ENCODE measurements at places on chromosomes 7 and 10.

- DNase-seq, result peak; percentile 68
Measured at GRCh38 chr7:48109848-48110663, 21.0 kb downstream of the UPP1 start.

DNA sequence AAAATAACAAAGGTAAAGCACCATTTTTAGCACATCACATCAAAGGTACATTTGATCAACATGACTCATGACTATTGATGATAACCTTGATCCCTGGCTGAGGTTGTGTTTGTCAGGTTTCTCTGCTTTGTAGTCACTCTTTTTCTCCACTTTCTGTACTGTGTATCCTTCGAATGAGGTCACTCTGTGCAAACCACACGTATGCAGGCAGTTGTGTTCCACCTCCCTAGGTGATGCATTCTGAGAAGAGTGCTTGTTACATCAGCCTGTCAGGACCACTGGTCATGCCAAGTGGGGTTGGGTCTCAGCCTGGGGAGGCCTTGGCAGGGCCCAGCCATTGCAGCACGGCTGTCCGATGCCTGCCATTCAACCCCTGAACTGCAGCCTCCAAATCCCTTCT lies 62.8 kb upstream of the GJD4 start:
- DNase-seq, result no peak

DNA sequence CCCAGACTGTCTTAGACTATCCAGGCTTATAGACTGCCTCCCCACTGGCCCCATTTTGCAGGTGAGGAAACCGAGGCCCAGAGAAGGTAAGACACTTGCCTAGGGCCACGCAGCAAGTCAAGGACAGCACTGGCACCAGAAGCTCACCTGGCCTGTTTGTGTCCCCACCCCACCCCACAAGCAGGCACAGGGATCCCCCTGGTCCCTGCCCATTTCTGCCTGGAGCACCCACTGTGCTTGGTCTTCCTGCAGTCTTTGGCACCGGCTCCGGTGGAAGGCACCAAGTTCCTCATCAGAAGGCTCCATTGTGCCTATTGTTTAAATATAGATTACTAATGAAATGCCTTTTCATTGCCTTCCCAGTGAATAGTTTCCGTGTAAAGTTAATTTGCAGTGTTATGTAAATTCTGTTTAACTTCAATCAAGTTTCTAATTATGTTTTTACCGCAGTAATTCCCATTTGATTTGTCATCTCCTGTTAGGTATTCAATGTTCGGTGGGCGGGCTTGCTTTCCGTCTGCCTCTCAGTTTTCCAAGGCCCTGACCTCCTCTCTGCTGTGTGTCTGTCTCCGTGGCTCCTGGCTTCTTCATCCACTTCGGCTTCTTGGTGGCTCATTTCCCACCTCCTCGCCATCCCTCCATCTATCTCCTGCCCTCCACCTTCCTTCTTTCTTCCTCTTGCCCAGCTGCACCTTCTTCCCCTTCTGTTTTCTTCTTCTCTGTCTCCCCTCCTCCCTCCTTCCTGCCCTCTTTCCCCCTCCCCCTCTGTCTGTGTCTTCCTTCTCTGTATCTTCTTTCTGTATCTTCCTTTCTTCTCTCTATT lies 75.8 kb downstream of the ZMIZ1 start:
- no peak for DNase-seq

- no peak for DNase-seq
Measured at GRCh38 chr7:134662871-134663205, 16.2 kb downstream of the BPGM start.

DNA sequence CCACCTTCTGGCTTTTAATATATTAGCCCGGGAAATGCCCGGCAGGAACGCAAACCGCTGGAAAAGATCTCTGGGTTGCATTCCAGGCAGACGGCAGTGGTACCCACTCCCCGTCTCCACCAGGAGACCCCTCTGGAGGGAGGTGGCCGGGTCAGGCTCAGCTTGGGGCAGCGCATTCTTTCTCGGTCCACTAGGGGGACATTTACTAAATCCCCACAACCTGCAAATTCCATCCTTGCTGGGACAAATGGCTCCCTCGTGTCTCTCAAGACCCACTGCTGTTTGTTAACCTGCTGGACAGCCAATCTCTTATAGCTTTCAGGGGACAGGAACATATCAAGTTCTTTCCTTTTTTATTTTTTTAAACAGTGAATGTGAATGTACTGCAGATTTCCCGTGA lies 45.8 kb upstream of the CARD11 start:
- DNase-seq, result no peak

GRCh38 chr10:9043466-9043865 lies 989.0 kb downstream of the GATA3 start:
- no peak for DNase-seq

- DNase-seq, result no peak
Measured at GRCh38 chr7:130351791-130352090, 7.1 kb downstream of the CPA5 start.

DNA sequence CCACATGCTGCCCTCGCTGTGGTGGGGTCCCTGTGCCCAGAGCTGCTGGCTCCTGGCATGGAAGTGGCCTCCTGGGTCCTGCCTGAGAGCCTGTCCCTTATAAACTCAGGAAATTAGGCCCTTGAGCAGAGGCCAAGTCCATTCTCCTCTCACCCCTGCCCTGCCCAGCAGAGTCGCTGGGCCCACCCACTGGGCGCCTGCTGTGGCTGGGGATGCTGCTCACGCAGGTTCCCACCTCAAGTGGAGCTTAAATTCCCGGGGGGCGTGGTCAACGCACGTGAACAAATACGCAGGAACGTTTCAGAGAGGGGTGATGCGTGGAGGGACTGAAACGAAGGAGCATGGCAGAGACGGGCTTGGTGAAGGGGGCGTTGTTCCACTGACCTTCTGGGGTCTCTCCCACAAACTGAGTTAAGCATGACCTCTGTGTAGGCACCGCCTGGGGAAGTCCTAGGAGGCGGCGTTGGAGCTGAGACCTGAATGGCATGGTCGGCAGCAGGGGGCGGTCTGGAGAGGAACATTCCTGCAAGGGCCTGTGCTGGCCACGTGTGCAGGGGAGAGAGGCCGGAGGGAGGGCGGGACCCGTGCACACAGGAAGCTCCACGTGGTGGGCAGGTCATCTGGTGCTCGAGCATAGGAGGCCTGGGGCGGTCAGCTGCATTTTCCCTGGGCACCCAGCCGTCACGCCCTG lies 27.9 kb downstream of the FAM20C start:
- DNase-seq, result no peak

- no peak for DNase-seq
Measured at GRCh38 chr10:34649385-34649784, 165.7 kb downstream of the PARD3 start.

DNA sequence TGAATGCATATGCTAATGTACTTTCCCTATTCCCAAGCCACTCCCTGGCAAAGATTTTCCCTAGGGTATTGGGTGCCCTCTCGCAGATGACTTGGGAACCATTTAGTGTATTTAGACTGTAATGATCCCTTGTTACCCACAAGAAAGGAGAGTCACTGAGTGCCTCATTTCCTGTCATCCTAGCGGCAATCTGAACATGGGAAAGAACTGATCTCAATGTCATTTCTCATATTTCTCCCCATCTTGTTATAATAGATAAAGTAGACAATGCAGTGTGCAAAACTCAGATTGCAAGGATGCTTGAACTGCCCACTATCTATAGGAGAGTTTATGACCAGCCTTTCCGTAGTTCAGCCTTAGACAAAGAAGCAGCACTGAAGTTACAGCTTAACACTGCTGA lies 123.3 kb downstream of the MICU1 start:
- no peak for DNase-seq

DNA sequence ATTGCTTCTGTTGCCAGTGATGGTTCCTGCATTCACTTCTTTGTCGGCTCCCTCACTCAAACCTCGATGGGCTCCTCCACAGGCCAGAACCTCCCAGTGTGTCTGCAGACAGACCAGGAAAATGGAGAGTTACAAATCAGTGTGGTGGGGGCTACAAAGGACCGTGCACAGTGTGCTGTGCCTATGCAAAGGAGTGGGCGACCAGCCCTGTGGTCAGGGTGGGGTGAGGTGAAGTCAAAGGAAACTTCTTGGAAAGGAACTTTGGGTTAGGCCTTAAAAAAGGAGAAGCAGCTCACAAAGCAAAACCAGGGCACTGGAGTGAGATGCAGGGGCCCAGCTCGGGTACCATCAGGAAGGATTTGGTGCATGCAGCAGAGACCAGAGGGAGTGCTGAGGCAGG lies 304.3 kb upstream of the ZMIZ1 start:
- DNase-seq, result no peak

DNA sequence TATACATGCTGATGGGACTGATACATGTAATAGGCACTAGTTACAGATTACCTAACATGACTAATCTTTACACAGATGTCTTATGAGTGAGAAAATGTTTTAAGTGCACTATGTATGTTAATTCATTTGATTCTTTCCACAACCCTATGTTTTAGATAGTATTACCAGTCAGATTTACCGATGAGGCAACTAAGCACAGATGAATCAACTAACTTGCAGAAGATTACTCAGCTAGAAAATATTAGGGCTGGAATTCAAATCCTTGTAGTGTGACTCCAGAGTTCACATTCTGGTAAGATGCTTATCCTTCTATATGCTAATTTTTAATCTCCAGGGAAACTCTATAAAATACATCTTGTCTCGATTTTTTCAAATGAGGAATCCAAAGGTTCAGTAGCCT lies 964.9 kb downstream of the REEP3 start:
- no peak for DNase-seq

DNA sequence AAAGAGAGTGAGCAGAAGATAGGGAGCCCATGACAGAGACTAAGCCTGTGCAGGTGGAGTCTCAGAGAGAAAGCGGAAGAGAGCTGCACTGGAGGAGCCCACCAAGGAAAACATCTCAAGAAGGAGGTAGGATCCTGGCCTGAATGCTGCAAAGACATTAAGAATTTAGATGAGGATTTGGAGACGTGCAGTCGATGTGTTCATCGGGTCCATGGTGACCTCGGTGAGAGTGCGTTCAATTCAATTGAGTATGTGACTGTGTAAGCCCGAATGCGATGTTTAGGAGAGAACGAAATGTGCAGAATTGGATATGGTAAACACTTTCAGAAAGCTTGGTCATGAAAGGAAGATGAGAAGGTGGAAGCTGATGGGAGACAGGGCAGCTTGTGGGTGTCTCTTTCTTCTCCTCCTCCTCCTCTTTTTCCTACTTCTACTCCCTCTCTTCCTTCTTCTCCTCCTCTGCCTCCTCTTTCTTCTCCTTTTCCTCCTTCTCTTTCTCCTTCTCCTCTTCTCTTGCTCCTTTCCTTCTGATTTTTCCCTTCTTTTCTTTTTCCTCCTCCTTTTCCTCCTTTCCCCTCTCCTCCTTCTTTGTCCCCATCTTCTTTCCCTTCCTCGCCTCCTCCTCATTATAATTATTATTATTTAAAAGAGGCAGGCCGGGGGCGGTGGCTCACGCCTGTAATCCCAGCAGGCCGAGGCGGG lies 276.0 kb downstream of the RPS24 start:
- no peak for DNase-seq

Data from hematopoietic multipotent progenitor cell treated with erythropoietin and hydrocortisone succinate and interleukin-3 and kit ligand, for 17 days (in vitro differentiated cells).